Hair follicle dermal papilla cell (primary cell): ENCODE measurements at places on chromosomes 2 and 18. TPM values are rescaled to one million over a fixed set of nuclear protein-coding genes. Genes with fewer than 3 reads are reported as not detected.

ZNF407 gene
- 17.2 and 24.2 TPM in 2 replicates for total RNA-seq

CNTNAP5 gene
- total RNA-seq = 0.12 and 0.16 TPM in 2 replicates

LMAN1 gene
- 163 and 219 TPM in 2 replicates for total RNA-seq

SNED1 gene
- total RNA-seq = 104 and 209 TPM in 2 replicates

ELMOD3 gene
- 15.3 and 23.2 TPM in 2 replicates for total RNA-seq

PAX3 gene
- total RNA-seq = 5.8 and 8.1 TPM in 2 replicates

EVX2 gene
- under 0.01 and 0.12 TPM in 2 replicates for total RNA-seq

SGO2 gene
- total RNA-seq = 1.7 and 2.3 TPM in 2 replicates

FSHR gene
- total RNA-seq = not detected in 2 replicates
